ENCODE measurements at places on chromosomes 11 and 22.

GRCh38 chr11:64157631-64158394 is 8.1 kb downstream of the MACROD1 start:
- H3K27me3 ChIP-seq: no peaks in the 10 kb centered on the region
- H3K4me3 ChIP-seq: no peak overlapping the region
- no peaks in the 10 kb centered on the region for H3K36me3 ChIP-seq

DNA sequence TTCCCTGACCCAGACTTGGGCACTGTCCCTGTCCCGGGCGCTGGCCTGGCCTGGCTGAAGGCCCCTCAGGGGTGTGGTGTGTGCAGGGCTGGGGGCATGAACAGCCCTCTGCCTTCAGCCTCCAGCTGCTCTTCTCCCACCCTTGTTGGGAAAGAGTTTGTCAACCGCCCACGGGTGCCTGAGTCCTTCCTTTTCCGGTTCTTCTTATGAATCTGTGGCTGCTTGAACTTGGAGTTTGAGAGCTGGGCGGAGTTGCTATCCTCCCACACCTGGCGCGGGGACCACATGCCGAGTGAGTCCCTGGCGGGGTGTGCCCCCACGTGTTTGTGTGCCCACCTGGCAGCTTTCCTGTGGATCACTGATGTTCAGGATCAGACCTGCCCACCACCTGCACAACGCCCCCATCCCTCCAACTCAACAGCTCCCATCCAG is 13.4 kb downstream of the NFAM1 start:
- no peak for DNase-seq
- H3K4me3 ChIP-seq: no peak overlapping the region
- no peaks in the 10 kb centered on the region for H3K27me3 ChIP-seq
- H3K27ac ChIP-seq: no peak overlapping the region
- peaks cover 7% of the 10 kb centered on the region for H3K4me1 ChIP-seq

DNA sequence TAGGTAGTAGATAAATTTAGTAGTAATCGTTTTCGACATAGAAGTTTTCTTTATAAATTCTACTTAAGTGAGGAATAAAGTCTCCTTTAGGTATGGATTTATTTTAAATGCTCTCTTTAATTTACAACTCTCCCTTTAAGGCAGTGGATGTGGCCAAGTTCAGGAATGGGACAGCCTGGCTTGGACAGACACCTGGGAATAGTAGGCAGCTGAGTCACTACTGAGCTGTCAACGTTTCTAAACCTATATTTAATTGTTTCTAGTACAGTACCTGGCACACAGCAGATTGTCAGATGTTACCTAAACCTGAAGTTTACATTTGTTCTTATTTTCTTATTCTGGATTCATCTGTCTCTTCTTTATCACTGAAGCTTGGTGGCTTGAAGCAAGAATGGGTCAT is 85.1 kb downstream of the DEPDC5 start:
- H3K4me1 ChIP-seq: no peaks in the 10 kb centered on the region
- no peak overlapping the region for H3K27ac ChIP-seq
- no peak overlapping the region for H3K4me3 ChIP-seq
- H3K36me3 ChIP-seq: no peaks in the 10 kb centered on the region
- no peaks in the 10 kb centered on the region for H3K27me3 ChIP-seq

DNA sequence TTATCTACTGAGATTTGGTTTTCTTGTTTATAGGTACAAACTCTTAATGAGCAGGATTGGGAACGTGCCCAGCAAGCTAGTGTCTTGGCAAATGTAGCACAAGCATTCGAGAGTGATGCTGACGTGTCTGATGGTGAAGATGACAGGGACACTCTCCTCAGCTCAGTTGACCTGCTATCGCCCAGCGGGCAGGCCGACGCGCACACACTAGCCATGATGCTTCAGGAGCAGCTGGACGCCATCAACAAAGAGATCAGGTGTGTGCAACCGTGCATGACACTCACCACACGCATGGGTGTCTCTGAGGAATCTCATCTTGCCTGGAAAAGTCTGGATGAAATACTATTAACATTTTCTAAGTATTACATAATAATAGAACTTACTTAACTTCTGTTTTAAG is 54.7 kb upstream of the CTTN start:
- no peaks in the 10 kb centered on the region for H3K4me1 ChIP-seq
- H3K4me3 ChIP-seq: no peak overlapping the region
- H3K27ac ChIP-seq: no peak overlapping the region
- H3K27me3 ChIP-seq: no peaks in the 10 kb centered on the region

- no peaks in the 10 kb centered on the region for H3K27me3 ChIP-seq
- no peaks in the 10 kb centered on the region for H3K36me3 ChIP-seq
- no peaks in the 10 kb centered on the region for H3K4me1 ChIP-seq
- H3K27ac ChIP-seq: no peak overlapping the region
- DNase-seq: no peak
- no peak overlapping the region for H3K4me3 ChIP-seq
Measured at GRCh38 chr11:72925656-72926055, 111.4 kb downstream of the ATG16L2 start.

DNA sequence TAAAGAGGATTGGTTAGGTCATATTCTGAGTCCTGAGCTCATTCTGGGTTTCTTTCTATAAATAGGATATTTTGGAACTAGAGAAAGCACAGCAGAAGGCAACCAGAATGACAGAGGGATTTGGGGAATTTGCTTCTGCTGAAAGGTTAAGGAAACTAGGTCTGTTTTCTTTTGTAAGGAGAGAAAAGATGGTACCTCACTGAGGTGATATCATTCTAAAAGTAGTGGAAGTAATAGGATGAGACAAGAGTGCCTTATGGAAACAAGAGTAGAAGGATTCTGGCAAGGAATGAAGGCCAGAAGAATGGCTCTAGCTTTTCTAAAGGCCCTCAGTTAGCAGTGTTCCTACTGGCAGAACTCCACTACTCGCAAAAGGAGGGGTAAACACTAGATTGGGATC is 26.7 kb upstream of the BDNF start:
- peaks cover 7% of the 10 kb centered on the region for H3K27me3 ChIP-seq
- no peak overlapping the region for H3K4me3 ChIP-seq
- no peaks in the 10 kb centered on the region for H3K36me3 ChIP-seq
- H3K4me1 ChIP-seq: peaks cover 8% of the 10 kb centered on the region
- H3K27ac ChIP-seq: no peak overlapping the region

- H3K36me3 ChIP-seq: no peaks in the 10 kb centered on the region
- no peak overlapping the region for H3K27ac ChIP-seq
- no peak for DNase-seq
- no peaks in the 10 kb centered on the region for H3K27me3 ChIP-seq
- no peak overlapping the region for H3K4me3 ChIP-seq
Measured at GRCh38 chr11:64489831-64490441, 101.1 kb upstream of the SLC22A12 start.

DNA sequence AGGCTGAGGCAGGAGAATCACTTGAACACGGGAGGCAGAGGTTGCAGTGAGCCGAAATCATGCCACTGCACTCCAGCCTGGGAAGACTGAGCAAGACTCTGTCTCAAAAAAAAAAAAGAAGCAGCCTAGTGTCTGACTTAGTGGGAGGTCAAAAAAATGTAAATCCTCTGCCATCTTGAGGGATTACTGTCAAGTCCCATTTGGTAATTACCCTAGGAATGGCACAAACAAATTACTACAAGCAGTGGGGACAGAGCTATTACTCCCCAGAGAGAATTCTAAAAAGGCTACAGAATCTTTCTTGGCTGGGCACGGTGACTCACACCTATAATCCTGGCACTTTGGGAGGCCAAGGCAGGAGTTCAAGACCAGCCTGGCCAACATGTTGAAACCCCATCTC is 3.8 kb downstream of the SERPING1 start:
- no peak for DNase-seq
- H3K4me3 ChIP-seq: no peak overlapping the region
- peaks cover 30% of the 10 kb centered on the region for H3K4me1 ChIP-seq
- no peaks in the 10 kb centered on the region for H3K27me3 ChIP-seq

DNA sequence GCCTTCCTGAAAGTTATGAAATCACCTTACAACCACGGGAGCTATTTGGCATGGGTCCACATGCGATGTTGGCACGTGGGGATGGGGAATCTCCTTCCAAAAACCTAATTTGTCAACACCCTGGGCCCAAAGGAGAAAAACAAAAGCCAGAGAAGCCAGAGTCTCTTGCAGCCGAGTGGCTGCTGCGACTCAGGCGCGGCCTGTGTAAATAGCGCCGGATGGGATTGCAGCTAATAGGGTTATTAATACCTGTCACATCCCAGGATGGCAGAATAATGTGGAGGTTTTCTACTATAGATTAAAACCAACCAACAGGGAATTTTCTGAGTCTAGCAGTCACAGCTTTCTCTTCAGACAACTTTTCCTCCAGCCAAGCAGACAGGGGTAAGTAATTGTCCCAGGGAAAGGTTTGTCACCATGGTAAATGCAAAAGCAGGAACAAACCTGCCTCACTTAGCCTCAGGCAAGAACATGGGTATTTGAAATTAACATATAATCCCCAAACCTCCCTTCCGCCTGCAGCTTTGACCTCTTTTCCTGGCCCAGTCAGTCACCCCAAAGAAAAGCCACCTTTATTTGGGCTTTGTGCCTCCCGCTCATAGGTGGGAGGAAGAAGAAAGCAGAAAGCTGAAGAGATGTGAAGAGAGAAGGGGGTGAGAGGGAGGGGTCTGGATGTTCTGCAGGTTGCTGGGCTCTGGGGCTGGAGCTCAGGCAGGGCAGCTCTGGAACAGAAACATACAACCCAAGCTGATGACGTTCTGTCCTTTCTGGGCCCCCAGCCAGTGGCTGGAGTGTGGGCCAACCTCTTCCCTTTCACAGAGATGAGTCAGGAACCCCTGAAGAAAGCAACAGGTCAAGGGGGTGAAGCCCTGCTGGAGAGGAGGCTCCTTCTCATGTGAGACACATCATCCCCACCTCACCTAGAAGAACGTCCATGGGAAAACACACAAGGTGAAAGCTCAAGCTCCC is 376.5 kb downstream of the NXPE2 start:
- H3K36me3 ChIP-seq: no peaks in the 10 kb centered on the region
- no peak overlapping the region for H3K4me3 ChIP-seq
- H3K4me1 ChIP-seq: no peaks in the 10 kb centered on the region

GRCh38 chr11:3824714-3825472 is 15.9 kb downstream of the RHOG start:
- no peaks in the 10 kb centered on the region for H3K36me3 ChIP-seq
- peaks cover 6% of the 10 kb centered on the region for H3K4me1 ChIP-seq
- DNase-seq: no peak
- H3K27me3 ChIP-seq: no peaks in the 10 kb centered on the region

DNA sequence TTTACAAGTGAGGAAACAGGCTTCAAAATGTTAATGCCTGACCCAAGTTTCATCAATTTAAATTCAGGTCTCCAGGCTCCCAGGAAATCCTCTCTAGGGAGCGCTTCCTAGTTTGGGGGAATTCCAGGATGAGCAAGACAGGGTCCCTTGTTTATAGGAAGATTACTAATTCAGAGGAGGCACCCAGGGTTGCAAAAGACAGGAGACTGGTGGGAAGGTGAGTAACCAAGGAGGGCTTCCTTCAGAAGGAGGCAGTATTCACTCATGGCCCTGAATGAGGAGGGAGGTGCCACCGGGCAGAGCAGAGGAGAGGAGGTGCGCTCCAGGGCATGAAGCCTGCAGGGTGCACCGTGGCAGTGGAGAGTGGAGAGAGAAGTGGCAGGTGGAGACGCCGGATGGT is 1.6 kb downstream of the TMEM132A start:
- no peaks in the 10 kb centered on the region for H3K36me3 ChIP-seq
- no peak overlapping the region for H3K27ac ChIP-seq
- DNase-seq: no peak
- H3K4me3 ChIP-seq: no peak overlapping the region
- peaks cover 25% of the 10 kb centered on the region for H3K4me1 ChIP-seq

DNA sequence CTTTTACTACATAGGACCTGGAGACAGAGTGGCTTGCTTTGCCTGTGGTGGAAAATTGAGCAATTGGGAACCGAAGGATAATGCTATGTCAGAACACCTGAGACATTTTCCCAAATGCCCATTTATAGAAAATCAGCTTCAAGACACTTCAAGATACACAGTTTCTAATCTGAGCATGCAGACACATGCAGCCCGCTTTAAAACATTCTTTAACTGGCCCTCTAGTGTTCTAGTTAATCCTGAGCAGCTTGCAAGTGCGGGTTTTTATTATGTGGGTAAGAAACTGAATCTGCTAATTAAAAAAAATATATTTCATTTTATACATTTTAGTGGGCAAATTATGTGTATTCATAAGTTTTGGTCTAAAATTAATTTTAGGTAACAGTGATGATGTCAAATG is 7.8 kb downstream of the BIRC3 start:
- H3K36me3 ChIP-seq: no peaks in the 10 kb centered on the region
- H3K4me3 ChIP-seq: no peak overlapping the region
- H3K27ac ChIP-seq: no peak overlapping the region
- no peak for DNase-seq
- no peaks in the 10 kb centered on the region for H3K27me3 ChIP-seq
- no peaks in the 10 kb centered on the region for H3K4me1 ChIP-seq

DNA sequence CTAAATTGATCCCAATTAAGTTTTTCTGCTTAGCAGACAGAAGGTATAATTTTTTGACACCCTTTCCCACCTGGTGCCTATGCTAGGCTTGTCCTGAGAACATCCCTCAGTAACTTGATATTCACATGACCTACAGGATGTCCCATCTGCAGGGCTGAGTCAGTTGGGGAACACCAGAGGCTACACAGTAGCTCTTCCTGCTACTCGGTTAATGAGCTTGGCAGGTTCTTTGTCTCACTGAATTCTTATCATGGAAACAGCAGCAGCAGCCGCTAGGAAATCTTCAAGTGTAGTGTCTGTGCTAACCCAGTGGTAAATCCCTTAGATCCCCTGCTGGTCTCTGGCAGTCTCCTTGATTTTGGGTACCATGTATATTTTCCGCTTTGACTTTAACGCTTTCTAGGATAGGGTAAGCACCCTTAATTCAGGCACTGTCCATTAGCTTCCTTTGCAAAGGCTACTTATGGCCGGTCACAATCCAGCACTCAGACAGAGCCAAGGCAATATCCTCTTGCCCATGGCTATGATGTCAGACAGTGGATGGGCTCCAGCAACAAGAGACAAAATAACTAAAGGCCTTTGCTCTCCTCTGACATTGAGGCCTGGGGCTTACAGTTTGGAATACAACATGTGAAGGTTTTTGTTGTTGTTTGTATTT is 8.5 kb downstream of the MRPL16 start:
- no peaks in the 10 kb centered on the region for H3K36me3 ChIP-seq
- no peak overlapping the region for H3K4me3 ChIP-seq
- H3K27me3 ChIP-seq: no peaks in the 10 kb centered on the region

- no peak overlapping the region for H3K27ac ChIP-seq
- no peaks in the 10 kb centered on the region for H3K27me3 ChIP-seq
- no peak for DNase-seq
- H3K36me3 ChIP-seq: peaks cover 2% of the 10 kb centered on the region
- H3K4me3 ChIP-seq: no peak overlapping the region
- H3K4me1 ChIP-seq: peaks cover 12% of the 10 kb centered on the region
Measured at GRCh38 chr22:27842201-27842600, 40.6 kb upstream of the MN1 start.

DNA sequence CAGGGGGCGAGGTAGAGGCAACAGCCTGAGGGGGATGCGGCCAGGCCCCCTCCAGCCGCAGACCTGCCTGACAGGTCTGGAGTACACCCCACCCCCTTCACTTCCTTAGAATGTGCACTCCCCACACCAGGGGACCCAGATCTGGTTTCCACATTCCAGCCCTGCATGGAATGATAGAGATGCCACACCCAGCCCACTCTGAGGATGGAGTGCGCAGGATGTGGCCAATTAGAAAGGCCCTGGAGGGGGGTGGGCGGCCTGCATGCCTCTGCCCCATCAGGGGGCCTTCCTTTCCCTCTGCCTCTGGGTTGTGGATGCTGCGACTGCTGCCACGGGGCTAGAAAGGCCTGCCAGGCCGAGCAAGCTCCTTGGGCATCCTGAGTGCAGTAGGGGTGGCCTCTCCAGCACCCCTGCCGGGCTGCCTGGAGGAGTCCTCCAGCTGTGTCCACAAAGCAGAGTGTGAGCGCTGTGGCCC is 28.2 kb upstream of the MGAT3 start:
- H3K36me3 ChIP-seq: no peaks in the 10 kb centered on the region
- no peak overlapping the region for H3K4me3 ChIP-seq
- peaks cover 19% of the 10 kb centered on the region for H3K4me1 ChIP-seq
- no peaks in the 10 kb centered on the region for H3K27me3 ChIP-seq

Data from vagina (tissue), 2 donors.